ENCODE measurements at places on chromosomes 5 and 9. TPM values are rescaled to one million over a fixed set of nuclear protein-coding genes. Genes with fewer than 3 reads are reported as not detected.

- no peak overlapping the region for H3K27ac ChIP-seq
- peak; percentile 7 for DNase-seq
- H3K36me3 ChIP-seq, result no peaks in the 10 kb centered on the region
- no peaks in the 10 kb centered on the region for H3K27me3 ChIP-seq
- no peaks in the 10 kb centered on the region for H3K4me1 ChIP-seq
These were observed 31.8 kb downstream of the DMRT3 start for GRCh38 chr9:1008216-1008615.

DNA sequence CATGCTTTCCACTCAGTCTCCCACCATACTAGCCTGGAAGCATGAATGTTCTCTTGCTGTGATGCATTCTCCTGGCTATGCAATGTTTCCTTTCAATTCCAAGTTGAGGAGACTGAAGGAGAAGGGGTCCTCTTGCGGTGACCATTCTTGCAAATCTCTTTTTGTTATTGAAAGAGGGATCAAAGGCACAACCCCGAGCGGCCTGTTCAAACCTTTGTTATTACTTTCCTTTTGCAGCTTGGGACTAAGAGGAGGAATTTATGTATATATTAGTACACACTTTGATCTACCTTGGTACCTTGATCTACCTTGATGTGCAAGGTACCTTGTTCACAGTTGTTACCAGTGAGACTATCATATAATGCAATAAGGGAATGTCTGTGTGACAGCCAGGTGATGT lies 147.3 kb downstream of the KCTD16 start:
- no peaks in the 10 kb centered on the region for H3K4me1 ChIP-seq
- DNase-seq, result no peak
- no peak overlapping the region for H3K27ac ChIP-seq
- no peaks in the 10 kb centered on the region for H3K27me3 ChIP-seq

GRCh38 chr5:116492016-116492623 lies 82.5 kb downstream of the SEMA6A start:
- peak; percentile 93 for DNase-seq
- H3K4me3 ChIP-seq, result no peak overlapping the region
- no peaks in the 10 kb centered on the region for H3K36me3 ChIP-seq

DNA sequence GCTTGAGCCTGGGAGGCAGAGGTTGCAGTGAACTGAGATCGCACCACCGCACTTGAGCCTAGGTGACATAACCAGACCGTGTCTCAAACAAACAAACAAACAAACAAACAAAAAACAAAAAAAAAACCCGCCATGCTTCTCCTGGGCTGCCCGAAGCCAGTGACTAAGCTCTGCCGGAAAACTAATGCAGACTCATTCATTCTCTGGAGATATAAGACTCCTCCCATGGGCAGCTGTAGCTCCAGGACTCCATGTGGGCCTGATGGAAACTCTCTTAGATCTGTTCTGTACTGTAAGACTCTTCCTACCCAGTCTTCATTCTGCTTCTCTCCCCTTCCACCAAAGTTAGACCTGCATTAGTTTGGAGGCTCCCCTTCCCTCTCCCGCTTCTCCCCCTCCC lies 11.1 kb downstream of the GLDC start:
- DNase-seq, result no peak
- H3K4me3 ChIP-seq, result no peak overlapping the region
- H3K36me3 ChIP-seq, result no peaks in the 10 kb centered on the region

DNA sequence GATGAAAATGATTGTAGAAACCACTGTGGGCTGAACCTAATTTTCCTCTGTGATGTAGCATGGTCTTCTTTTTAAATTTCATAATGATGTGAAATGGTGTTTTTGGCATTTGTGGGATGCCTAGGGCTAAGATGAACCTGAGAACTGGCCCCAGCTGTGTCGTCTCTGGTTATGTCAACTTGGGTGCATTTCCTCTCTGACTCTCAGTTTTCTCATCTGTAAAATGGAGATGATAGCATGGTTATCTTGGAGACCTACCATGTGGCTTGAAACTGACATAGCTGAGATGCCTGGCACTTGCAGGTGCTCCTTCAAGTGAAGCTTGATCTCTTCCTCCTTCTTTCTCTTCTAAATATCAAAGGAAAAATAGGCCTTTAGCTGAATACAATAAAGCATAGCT lies 77.8 kb downstream of the BOD1 start:
- DNase-seq, result no peak
- H3K27me3 ChIP-seq, result no peaks in the 10 kb centered on the region
- H3K4me3 ChIP-seq, result no peak overlapping the region
- H3K27ac ChIP-seq, result no peak overlapping the region

- H3K27me3 ChIP-seq, result no peaks in the 10 kb centered on the region
- no peak overlapping the region for H3K27ac ChIP-seq
- peak; percentile 99 for DNase-seq
These were observed 283.6 kb upstream of the NMUR2 start for GRCh38 chr5:152688561-152689249.

DNA sequence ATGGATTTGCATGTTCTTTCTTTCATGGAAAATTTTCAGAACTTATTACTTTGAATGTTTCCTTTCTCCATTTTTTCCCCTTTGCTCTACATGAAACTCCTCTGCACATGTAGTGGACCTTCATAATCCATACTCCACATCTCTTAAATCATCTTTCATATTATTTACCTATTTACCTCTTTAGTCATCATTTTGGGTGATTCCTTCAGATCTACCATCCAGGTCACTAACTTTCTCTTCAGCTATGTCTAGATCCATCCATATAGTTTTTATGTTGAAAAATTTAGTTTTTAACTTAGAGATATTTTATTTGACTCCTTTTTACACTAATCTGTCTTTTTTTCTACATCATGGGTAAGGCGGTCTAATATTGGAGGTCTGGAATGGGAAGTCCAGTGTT lies 586.6 kb downstream of the NR2F1-AS1 start:
- no peaks in the 10 kb centered on the region for H3K36me3 ChIP-seq
- H3K27me3 ChIP-seq, result no peaks in the 10 kb centered on the region
- no peak for DNase-seq
- no peaks in the 10 kb centered on the region for H3K4me1 ChIP-seq
- H3K4me3 ChIP-seq, result no peak overlapping the region

Gene GRK6
- 13.1 TPM for total RNA-seq

Gene PRDM9
- not detected for total RNA-seq

Gene DCAF12
- 10.8 TPM for total RNA-seq

Gene SH2D3C
- not detected for total RNA-seq

Data from fibroblast of lung (primary cell).